ENCODE measurements at places on chromosomes 6 and 20.

GRCh38 chr20:40512994-40513393, 176.0 kb downstream of the MAFB start:
- no peak for DNase-seq

- DNase-seq: no peak
These were observed 4.5 kb downstream of the RIPOR2 start for GRCh38 chr6:24931296-24931695.

- DNase-seq: no peak
These were observed 22.9 kb downstream of the CNBD2 start for GRCh38 chr20:35991142-35991771.

DNA sequence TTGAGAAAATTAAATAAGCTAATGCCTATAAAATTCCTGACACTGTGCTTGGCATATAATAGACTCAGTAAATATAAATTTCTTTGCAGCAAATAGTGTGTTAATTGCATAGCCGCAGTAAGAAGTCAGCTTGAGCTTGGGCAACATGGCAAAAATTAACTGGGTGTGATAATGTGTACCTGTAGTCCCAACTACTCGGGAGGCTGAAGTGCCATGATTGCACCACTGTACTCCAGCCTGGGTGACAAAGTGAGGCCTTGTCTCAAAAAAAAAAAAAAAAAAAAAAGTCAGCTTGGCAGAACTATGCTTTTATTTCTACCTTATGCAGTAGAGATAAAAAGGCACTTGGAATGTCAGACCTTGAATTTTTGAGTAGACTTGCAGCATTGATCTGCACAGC, 121.8 kb downstream of the AKAP7 start:
- DNase-seq: no peak

DNA sequence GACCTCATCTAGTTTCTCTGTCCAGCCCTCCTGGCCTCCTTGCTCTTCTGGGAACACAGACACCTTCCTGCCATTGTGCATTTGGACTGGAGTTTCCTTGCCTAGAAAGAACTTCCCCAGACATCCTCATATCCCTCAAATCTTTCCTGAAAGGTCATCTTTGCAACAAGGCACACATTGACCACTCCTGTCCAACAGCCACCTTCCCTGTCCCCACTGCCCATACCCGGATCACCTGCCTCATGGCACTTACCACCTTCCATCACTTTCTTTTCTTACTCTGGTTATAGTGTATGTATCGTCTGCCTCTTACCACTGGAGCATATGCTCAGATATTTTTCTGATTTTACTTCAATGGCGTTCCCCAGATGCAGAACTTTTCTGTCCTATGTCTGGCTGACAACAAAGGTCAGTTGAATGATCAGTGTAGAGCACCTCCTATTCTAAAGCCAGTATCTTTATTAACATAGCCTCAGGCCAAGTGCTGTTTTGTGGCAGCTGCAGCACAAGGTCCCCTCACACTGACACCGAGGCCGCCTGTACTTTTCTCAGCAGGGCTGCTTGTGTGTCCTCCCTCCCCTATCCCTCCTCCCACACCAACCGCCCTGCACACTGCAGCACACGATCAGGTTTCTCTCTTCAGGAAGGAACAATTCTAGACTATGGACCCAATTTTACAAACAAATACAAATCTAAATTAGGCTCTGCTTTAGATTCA, 4.1 kb downstream of the HLA-C start:
- peak; percentile 31 for DNase-seq

DNA sequence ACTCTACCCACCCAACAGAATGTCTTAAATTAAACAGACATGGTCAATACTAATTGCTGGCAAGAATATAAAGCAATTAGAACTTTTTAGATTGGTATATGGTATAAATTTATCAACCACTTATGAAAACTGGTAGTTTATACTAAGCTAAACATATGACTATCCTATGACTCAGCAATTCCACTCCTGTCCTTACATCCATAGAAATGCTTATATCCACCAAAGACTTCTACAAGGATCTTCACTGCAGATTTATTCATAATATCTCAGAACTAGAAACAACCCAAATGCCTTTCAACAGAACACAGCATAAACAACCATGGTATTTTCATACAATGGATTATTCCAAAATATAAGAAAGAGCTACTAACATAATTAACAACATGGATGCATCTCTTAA, 4.6 kb downstream of the ZNF184 start:
- DNase-seq: no peak

- DNase-seq: no peak
These were observed 10.1 kb downstream of the TTBK1 start for GRCh38 chr6:43253401-43253800.

DNA sequence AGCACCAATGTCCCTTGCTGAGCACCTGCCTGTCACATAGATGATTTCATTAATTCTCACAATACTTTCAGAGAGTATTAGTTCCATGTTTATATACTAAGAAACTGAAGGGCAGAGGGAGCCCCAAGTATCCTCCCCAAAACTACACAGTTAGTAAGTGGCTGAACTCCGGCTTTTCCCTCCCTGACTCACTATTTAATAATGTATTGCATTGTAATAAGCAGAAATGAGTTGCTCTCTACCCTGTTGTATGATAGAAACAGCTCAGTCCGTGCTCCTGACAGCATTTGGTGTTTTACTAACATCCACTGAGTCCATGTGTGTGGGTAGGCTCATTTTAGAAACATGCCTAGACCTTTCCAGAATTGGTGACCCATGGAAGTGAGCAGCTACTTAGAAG, 76.8 kb downstream of the OLIG3 start:
- DNase-seq: no peak

GRCh38 chr6:90107771-90108282, 188.8 kb downstream of the BACH2 start:
- no peak for DNase-seq

DNA sequence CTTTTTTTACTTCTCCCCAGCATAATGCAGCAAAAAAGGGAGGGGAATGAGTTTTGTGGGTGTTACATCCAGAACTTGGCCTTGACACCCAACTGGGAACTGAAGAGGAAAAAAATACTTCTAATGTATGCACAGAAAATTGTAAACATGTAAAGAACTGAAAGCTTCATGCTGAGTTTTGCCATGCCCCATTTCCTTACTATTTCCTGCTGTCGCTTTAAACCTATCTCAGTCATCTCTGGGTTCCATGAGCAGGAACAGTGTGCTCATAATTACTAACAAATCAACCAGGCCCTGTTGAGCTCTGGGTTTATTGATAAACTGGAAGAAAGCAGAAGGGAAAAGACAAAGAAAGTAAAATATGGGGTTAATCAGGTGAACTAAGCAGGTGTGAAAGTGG, 14.2 kb downstream of the TFAP2B start:
- DNase-seq: no peak

GRCh38 chr20:14832630-14833029, 495.2 kb upstream of the FLRT3 start:
- DNase-seq: no peak

GRCh38 chr6:30836431-30836866, 47.9 kb upstream of the DDR1 start:
- no peak for DNase-seq

DNA sequence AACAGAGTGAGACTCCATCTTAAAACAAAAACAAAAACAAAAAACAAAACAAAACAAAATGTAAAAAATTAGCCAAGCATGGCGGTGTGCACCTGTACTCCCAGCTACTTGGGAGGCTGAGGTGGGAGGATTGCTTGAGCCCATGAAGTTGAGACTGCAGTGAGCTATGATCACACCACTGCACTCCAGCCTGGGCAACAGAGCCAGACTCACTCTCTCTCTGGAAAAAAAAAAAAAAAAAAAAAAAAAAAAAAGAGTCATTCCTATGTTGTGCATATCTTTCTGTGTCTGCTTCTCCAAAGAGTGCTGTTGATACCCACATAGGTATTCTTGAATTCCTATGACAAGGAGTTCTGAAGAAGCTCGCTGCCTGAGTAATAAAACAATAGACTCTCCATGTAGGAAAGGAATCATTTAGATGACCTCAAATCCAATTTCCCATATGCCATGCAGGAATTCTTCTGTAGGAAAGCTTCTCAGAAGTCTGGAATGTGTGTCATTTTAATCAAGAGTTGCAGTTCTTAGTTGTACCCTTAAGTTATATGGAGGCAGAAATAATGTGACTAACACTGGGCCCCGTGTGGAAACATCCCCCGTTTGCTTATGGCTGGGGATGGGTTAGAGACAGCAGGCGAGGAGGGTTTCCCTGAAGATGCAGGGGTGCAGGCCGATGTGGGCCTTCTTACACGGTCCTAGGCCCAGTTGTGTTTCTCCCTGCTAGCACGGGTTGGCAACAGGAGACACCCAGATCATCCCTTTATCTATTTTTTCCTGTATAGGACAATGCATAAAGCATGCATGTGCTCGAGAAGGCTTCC, 79.4 kb downstream of the ZDHHC14 start:
- DNase-seq: no peak

GRCh38 chr6:20584100-20584731, 50.0 kb downstream of the CDKAL1 start:
- DNase-seq: no peak

DNA sequence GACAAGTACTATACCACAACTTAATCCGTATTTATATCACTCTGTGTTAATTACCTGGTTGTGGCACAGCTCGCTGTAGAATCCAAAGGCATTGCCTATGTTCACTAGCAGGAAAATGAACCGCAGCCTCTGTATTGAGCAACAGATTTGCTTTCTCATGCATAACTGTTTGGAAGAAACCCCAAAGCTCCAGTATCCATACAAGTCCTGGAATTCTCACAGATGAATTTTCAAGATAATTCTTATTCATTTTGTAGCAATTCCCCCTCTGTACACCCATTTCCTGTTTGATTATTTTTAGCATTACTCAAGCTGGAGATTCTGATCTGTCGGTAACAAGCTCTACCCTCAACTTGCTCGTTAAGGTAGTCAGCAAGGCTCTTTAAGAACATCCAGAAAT, 63.5 kb downstream of the STMND1 start:
- DNase-seq: no peak

GRCh38 chr20:44664131-44664530, 12.6 kb upstream of the ADA start:
- no peak for DNase-seq

DNA sequence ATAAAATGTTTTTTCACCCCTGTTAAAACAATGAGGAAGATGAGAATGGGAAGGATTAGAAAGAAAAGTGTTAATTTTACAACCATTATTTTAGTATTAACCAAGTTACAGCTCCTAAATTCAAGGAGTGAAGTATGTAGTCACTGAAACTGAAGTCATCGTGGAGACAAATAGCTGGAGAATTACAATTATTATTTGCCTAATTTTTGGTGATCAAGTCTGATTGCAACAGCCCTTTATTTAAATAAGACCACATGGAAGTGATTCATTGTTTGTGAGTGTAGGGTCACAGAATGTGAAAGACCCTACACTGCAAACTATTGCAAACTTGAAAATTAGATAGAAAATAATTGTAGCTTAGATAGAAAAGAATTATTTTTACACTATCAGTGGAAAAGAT, 292.4 kb downstream of the CENPW start:
- no peak for DNase-seq

- no peak for DNase-seq
These were observed 28.6 kb downstream of the SLC23A2 start for GRCh38 chr20:4972506-4973251.

DNA sequence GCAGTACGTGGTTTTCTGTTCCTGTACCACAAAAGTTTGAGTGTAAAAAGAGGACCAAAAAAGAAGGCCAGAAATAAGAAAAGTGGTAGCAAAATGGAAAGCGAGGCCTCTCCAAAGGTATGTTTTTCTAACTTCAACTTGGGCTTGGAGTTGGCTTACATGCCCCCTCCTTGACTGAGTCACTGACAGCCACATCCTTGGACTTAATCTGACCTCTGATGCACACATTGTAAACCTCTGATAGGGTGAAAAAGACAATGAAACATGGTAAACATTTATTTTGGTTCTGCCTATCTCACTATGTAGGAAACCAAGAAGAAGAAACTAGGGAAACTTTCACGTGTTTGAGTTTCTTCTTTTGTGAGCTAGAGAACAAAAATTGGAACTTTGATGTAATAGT, 503.2 kb upstream of the ID4 start:
- DNase-seq: no peak

DNA sequence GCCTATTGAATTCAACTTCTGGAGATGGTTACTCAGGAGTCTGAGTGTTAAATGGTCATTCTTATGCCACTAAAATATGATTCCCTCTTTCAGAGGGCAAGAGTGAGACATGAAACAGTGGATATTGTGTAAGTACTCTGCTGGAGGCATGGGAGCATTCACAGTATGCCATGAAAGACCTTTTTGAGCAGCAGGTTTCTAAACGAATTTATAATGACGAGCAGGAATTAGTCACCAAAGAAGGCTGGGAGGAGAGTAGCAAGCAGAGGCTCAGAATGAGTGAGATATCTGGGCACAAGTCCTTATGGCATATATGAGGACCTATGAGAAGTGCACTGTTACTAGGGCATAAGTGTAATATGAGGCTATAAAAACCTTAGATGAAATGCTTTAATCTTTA, 10.9 kb upstream of the MYB start:
- no peak for DNase-seq

GRCh38 chr6:30840935-30841643, 43.2 kb upstream of the DDR1 start:
- DNase-seq: no peak

- DNase-seq: peak; percentile 57
These were observed 63.3 kb upstream of the ZNF133 start for GRCh38 chr20:18224968-18225568.

DNA sequence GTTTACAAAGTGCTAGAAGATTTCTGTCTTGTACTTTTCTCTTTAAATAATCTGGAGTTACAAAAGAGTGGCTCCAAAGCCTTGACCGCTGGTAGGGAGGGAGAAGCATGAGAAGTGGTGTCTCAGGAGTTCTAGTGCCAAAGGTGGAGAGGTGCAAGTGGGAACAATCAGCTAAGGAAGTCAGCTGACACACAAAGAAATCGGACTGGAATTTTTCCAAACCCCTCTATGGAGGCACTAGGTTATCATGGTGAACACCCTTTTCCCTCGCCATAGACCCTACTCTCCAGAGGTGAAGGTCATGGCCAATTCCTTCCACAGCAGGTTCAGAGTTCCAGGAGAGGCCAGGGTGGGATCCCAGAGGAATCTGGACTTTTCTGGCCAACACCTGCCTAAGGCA, 14.8 kb downstream of the PLAGL2 start:
- DNase-seq: no peak

- no peak for DNase-seq
These were observed 105.8 kb upstream of the TOP1 start for GRCh38 chr20:40922865-40923264.

DNA sequence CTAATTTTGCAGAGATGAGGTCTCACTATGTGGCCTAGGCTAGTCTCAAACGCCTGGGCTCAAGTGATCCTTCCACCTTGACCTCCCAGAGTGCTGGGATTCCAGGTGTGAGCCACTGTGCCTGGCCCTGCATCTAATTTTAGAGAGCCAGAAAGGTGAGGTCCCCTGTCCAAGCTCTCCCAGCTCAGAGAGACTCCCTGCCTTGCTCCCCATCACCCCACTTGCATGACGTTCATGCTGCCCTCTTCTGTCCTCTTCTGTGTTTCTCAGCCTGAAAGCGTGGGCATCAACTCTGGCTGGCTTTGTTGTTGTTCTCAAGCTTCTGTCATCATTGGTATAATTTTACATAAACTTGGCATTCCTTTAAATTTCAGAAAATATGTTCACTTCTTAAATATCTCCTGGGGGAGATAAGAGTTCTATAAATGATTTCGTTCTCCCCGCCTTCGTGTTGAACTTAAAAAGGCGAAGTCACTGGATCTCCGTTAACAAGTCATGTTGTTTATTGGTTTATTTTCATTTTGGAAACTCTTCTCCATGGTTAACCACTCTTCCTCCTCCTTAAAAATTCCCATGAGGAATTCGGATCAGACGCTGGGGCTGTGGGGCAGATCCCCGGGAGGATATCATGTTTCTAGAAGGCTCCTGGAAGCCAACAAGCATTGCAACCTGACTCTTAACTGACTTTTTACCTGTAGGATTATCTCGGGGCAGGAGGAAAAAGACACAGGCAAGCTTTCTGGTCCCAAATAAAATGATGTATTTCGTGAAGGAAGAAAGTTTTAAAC, 13.2 kb upstream of the PARD6B start:
- DNase-seq: no peak

All from retina (tissue), 1 donor.